ENCODE measurements at places on chromosomes 11 and 22. TPM values are rescaled to one million over a fixed set of nuclear protein-coding genes. Genes with fewer than 3 reads are reported as not detected.

DNA sequence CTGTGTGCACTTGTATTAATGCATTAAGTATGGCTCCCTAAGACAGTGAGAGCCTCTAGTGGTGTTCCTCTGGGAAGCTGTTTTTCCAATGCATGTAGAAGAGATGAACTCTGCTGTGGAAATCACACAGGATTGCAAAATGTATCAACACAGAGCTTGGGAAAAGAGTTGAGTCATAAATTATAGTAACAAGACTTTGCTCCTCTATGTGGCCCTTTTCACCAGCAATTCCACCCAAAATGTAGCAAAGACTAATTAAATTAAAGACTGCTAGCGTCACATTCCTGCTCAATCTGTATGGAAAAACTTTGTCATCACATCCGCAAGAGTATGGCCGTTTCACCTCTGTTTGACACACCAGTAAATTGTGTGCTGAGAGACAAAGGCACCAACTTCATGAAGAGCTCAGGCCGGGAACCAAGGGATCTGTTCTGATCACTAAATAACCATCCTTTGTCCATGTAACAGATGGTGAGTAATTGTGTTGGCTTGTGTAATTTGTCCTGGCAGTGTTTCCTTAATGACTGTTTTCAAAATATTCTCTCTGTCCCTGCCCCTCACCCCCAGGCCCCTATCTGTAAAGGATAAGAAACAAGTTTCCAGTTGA, 209.2 kb upstream of the SORL1-AS1 start:
- no peak for DNase-seq

DNA sequence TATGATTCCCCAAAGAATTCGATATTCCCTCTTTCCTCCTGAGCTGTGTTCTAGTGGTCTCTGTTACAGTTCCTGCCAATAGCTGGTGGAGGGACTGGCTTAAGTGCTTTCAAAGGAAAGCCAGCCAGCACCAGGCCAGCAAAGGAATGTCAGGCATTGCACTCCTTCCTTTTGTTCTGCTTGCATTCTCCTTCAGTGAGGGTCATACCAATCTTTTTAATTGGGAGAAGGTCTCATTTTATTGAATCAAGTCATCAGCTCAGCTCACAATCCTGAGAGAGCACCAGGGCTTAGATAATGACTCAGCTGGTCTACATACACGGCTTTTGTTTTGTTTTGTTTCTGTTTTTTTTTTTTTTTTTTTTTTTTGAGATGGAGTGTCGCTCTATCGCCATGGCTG, 222.9 kb downstream of the NAV2 start:
- no peak for DNase-seq

- DNase-seq: no peak
Observed at GRCh38 chr11:58685973-58686722, 45.6 kb downstream of the GLYAT start.

DNA sequence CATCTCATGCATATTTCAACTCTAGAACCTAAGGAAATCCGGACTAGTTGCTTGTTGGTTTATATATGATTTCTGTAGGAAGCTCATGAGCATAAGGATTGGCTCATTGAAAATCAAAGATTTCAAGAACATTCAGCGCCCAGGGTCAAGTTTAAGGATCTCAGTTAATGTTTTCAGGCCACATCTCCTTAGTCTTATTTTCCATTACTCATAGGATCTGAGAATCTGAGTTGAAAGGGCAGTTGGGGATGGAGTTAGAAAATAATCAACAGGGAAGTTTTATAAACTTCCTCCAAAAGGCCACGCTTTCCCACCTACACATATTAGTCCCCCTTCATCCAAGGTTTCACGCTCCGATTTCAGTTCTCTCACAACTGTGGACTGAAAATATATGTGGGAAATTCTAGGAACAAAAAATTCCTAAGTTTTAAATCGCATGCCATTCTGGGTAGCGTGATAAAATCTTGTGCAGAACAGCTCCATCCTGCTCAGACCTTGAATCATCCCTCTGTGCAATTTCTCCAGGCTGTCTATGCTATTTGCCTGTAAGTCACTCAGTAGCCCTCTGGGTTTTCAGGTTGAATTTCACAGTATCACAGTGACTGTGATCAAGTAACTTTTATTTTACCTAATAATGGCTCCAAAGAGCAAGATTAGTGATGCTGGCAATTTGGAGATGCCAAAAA, 160.2 kb downstream of the KIRREL3 start:
- DNase-seq: no peak

The TRIM48 gene
- total RNA-seq: not detected
